ENCODE measurements at places on chromosomes 1 and 21. TPM values are rescaled to one million over a fixed set of nuclear protein-coding genes. Genes with fewer than 3 reads are reported as not detected.

GRCh38 chr1:32336963-32337675 is 1.1 kb upstream of the MARCKSL1 start:
- DNase-seq, result peak; percentile 64

DNA sequence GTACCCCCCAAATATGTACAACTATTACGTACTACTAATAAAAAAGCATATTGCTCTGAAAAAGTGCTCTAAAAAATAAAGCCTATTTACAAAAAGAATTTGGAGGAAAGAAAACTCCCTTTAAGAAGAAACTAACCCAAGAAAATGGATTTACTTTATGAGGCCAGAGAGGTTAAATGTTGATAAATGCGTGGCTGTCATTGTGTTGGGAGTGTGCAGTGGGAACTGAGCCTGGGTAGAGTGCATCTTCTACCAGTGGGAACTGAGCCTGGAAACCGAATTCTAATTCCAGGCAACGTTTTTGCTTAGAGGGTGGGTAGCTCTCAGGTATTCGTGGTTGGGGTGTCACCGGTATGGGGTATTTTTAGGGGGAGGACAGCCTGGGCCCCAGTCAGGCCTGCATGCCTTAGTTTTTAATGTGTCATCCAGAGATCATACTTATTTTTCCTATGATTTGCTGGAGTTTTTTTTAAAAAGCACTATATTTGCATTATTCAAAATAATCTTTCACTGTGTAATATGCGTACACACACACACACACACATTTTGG is 24.1 kb upstream of the RNF187 start:
- DNase-seq, result peak; percentile 45

- DNase-seq, result no peak
Observed at GRCh38 chr1:79193211-79194079, 186.9 kb upstream of the ADGRL4 start.

- DNase-seq, result no peak
Observed at GRCh38 chr1:107152395-107152794, 11.6 kb downstream of the NTNG1 start.

- peak; percentile 76 for DNase-seq
Observed at GRCh38 chr1:100459358-100460114, 78.4 kb upstream of the GPR88 start.

- peak; percentile 43 for DNase-seq
Observed at GRCh38 chr21:43961382-43961909, 50.7 kb upstream of the TRAPPC10 start.

DNA sequence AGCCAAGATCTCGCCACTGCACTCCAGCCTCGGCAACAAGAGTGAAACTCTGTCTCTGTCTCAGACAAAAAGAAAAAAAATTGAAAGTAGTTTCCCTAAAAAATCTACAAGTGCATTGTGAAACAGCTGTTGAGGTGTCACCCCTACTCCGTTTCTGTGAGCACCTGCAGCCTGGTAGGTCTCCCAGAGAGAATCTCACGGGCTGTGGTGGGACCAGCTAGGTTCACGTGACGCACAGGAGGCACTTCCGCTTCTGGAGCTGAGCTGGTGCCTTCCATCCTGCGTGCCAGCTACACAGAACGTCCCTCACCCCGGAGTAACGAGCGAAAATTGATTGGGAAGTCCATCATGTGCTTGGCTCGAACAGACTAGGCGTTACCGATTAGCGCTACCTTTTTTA is 66.8 kb downstream of the COL24A1 start:
- no peak for DNase-seq

COL9A2 gene
- 36.3 TPM for total RNA-seq

All from activated T-cell treated with anti-CD3 and anti-CD28 coated beads, Interleukin-2, amount 50 U/mL, for 72 hours (primary cell).